CD4-positive, alpha-beta T cell treated with Interleukin-6 at 100 ng/mL for 8 hours (primary cell): ENCODE measurements at places on chromosomes 12 and 14.

DNA sequence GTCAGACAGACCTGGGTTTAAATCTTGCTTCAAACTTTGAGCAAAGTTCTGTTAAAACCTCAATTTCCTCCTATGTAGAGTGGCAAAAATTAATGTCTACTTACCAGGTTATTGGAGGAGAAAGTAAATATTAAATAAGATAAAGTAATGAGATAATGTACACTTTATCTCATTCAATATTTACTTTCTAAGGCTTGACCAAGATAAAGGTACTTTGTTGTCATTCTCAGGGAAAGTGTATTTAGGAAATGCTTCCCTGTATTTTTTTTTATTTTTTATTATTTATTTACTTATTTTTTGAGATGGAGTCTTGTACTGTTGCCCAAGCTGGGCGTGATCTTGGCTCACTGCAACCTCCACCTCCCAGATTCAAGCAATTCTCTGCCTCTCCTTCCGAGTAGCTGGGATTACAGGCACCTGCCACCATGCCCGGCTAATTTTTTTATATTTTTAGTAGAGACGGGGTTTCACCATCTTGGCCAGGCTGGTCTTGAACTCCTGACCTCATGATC lies 4.7 kb downstream of the FAM161B start:
- no peak for DNase-seq

DNA sequence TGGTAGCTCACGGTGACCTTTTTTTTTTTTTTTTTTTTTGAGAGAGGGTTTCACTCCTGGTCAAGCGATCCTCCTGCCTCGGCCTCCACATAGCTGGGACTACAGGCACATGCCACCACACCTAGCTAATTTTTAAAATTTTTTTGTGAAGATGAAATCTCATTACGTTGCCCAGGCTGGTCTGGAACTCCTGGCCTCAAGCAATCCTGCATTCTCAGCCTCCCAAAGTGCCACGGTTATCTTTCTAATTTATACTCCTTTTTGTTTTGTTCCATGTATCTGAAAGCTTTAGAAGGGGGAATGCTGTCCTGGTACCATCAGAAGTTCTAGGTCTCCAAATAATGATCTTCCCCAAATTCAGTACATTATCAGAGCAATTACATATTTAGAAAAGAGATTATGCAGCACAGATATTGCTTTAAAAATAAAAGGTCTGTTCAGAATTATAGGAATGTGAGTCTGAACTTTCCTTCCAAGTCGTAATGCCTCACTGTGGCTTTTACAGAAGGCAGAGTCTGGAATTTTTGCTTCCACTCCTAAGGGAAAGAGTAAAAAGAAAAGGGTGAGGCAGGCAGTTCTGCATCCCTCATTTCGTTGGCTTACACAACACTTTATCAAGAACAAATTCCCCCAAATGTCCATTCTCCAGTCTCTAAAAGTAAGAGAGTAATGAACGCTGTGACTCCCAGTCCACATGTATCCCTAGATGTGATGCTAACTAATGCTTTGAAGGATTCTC lies 73.0 kb downstream of the GCH1 start:
- DNase-seq: no peak

- DNase-seq: no peak
These were observed 153.6 kb downstream of the MSRB3 start for GRCh38 chr12:65432114-65432513.

DNA sequence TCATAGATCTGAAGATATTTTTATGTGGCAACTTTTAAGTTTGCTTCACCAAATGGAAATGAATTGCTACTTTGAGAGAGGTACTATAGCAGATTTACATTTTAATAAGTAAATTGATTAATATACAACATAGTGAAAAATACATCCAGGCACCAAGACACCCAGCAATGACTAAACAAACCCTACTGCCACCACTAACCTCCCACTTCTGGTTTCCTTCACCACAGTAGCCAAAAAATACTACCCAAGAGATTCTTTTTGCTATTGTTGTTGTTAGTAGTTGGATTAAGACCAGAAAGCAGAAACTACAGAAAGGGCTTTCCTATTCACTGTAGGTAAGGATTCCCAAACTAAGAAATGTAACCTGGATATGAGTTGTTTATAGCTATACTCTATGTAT lies 54.1 kb downstream of the COCH start:
- DNase-seq: no peak

- DNase-seq: no peak
These were observed 58.1 kb downstream of the TBX5 start for GRCh38 chr12:114347861-114348260.

GRCh38 chr14:64706593-64707193 lies 2.5 kb downstream of the PLEKHG3 start:
- no peak for DNase-seq

GRCh38 chr14:30573966-30574365 lies 15.0 kb downstream of the G2E3 start:
- no peak for DNase-seq

DNA sequence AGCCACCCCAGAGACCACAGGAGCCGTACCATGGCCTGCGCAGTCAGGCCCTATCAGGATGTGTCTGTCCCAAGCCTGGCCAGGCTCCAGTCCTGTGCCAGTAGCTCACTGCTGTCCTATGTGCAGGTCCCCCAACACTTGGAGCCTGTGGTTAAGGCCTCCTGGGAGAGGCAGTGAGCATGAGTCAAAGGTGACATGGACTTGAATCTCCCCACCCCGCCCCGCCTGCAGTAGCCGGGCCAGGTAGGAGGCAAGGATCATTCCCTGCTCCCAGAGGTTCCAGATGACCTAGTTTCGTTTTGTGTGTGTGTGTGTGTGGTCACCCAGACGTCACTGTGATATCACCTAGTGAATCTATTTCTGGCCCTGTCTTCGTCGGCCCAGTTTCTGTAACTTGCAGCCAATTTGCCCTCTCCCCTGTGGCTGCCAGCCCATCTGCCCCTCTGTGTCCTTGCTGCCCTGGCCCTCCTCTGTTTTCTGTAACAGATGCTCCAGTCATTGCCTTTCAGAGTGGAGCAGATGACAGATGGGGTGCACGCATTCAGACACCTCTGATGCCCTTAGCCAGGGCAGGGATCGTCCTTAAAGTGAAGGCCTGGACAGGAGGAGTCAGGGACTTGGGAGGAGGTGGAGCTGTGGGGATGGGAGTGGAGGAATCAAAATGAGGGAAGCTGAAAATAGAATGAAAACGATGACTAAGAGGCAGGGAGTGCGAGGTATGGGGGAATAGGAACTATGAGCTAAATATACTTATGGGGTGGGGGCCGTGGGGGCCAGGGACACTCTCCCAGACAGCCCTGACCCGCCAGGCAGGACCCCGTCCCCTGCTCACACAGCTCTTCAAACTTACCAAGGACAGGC lies 37.4 kb downstream of the SLC6A12 start:
- no peak for DNase-seq

DNA sequence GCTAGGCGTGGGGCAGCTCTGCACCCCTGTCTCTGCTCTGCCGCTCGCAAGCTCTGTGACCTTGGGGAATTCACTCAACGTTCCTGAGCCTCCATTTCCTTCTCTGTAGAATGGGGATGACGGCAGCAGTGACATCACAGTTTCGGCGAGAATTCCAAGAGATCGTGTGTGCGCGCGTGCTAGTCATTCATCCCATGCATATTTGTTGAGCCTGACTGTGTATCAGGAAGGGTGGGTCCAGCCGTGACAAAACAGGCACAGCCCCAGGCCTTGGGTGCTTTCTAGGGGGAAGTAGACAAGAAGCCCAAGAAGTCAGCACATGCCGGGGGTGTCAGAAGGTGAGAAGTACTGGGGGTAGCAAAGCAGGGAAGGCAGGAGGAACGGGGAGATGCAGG lies 145.6 kb upstream of the NCOR2 start:
- DNase-seq: no peak
